ENCODE measurements at places on chromosomes 7 and 10. TPM values are rescaled to one million over a fixed set of nuclear protein-coding genes. Genes with fewer than 3 reads are reported as not detected.

- no peak for DNase-seq
Measured at GRCh38 chr10:6198171-6198570, 4.6 kb upstream of the PFKFB3 start.

The SYCE1 gene
- total RNA-seq: 0.34 TPM

The SRRT gene
- total RNA-seq: 133 TPM

The NAT16 gene
- total RNA-seq: not detected
